ENCODE measurements at places on chromosomes 7 and 10.

DNA sequence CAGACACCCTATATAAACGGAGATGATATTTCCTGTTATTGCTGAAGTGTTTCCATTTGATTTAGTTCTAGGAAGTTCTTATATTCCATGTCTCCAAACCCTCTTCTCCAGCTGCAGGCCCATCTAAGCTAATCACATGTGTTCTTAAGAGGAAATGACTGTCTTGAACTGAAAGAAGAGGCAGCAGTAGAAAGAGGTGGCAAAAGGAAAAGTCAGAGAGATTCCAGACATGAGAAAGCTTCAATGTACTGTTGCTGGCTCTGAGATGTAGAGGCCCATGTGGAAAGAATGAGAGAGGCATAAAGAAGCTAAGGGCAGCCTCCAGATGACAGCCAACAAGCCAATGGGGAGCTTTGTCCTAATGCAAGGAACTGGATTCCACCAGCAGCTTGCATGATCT, 287.2 kb downstream of the GFRA1 start:
- DNase-seq: no peak

GRCh38 chr7:17234030-17234397, 64.4 kb upstream of the AHR start:
- DNase-seq: no peak

DNA sequence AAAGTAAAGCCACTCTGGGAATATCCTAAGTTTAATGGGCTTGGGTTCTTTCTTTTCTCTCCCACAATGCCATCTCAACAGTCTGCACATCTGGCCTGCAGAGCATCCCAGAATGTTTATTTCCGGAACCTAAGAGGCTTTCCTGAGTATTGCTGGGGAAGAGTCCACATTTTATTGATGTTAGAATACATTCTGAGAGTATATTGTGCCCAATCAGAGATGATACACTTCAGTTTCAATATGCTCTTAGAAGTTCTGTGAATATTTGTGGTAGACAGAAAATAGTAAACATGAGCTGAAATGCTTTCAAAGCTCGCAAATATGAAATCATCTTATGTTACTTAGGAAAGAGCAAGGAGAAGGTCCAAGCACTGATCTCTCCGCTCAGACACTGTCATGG, 200.6 kb downstream of the TWIST1 start:
- DNase-seq: no peak

DNA sequence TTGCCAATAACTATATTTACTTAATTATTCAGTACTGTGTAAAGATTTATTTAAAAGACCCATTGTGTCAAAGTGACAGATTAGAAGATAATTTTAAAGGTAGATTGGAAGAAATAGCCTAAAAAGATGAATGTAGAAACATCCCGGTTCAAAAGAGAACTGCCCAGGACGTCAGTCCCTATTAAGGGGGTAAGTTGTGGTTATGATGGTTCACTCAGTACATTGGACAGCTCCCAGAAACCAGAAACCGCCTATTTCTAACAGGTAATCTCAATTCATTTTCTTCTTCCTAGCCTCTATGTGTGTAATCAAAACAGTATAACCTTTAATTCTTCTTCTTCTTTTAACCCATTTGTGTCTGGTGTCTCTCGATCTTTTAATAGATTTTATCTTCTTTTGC, 1.5 kb upstream of the FERD3L start:
- DNase-seq: no peak
